ENCODE measurements at places on chromosomes 5 and 9.
A peak's percentile ranks its signal among the peaks of the same experiment; 100 is the strongest.

GRCh38 chr9:15218994-15219393, 88.0 kb downstream of the TTC39B start:
- no peak for DNase-seq

DNA sequence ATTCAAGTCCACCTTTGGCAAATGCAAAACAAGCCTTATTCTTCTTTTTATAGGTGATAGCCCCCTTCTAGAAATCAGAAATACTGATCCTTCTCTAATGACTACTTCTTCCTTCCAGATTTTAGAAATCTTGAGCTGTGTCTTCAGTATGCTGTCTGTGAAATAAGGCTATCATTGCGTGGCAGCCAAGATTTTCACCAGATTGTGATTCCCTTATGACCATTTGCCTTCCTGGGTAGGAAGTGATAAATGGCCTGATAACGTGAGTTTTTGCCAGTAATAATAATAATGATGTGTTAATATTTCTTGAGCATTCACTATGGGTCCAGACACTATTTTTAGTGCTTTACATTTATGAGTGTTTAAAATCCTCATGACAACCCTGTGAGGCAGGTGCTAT, 80.9 kb downstream of the PIP5K1B start:
- DNase-seq, result no peak

DNA sequence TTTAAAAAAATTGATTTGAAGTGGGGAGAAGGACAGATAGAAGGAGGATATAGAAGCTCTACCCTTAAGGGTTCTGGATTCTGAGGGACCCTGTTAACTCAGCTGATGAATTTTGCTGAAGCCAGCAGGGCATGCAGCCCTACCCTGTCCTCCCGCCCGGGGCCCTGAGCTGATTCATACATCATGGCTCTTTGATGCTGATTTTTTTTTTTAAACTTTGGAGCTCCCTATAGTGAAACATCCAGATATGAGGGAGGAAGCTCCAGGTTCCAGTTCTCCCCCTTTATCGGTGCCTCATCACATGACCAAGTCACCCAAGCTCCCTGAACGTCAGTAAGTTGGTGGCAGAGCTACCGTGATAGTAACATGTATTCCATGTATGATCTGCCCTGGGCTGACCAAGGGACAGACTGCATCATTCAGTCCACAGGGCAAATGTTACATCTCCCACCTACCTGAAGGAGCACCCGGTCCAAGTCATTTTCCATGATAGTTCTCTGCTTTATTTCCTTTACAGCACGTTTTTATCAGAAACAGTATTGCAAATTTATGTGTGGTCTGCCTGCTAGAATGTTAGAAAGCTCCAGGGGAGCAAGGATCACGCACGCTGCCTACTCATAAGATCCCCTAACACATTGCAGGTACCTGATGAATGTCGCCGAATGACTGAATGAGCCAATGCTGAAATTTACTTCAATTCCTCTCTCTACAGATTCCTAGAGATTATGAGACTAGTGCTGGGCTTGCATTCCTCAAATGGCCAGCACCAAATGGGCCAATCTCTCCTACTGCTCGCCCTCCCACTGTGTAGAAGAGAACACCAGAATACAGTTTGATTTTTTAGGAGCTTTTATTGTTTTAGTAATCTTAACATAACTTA, 25.9 kb downstream of the SPARC start:
- no peak for DNase-seq

- DNase-seq, result no peak
These were observed 609.8 kb upstream of the GRAMD2B start for GRCh38 chr5:125813221-125813974.

GRCh38 chr9:130337318-130337717, 71.8 kb downstream of the HMCN2 start:
- peak; percentile 31 for DNase-seq
